ENCODE measurements at places on chromosomes 16 and 17. TPM values are rescaled to one million over a fixed set of nuclear protein-coding genes. Genes with fewer than 3 reads are reported as not detected.
A peak's percentile ranks its signal among the peaks of the same experiment; 100 is the strongest.

Gene MFAP4
- total RNA-seq: 0.13 TPM

GRCh38 chr17:2211661-2212399, 91.8 kb downstream of the SMG6 start:
- no peak for DNase-seq

DNA sequence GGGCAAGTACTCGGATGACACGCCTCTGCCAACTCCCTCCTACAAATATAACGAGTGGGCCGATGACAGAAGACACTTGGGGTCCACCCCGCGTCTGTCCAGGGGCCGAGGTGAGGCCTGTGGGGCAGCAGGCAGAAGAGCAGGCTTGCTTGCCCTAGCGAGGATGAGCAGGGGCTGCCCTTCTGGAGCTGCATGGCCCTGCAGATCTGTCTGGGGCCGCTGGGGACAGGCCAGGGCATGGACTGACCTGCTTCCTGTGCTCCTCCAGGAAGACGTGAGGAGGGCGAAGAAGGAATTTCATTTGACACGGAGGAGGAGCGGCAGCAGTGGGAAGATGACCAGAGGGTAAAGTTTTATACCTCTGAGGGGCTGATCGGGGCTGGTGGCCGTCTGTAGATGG, 5.3 kb downstream of the DHX38 start:
- DNase-seq: no peak

DNA sequence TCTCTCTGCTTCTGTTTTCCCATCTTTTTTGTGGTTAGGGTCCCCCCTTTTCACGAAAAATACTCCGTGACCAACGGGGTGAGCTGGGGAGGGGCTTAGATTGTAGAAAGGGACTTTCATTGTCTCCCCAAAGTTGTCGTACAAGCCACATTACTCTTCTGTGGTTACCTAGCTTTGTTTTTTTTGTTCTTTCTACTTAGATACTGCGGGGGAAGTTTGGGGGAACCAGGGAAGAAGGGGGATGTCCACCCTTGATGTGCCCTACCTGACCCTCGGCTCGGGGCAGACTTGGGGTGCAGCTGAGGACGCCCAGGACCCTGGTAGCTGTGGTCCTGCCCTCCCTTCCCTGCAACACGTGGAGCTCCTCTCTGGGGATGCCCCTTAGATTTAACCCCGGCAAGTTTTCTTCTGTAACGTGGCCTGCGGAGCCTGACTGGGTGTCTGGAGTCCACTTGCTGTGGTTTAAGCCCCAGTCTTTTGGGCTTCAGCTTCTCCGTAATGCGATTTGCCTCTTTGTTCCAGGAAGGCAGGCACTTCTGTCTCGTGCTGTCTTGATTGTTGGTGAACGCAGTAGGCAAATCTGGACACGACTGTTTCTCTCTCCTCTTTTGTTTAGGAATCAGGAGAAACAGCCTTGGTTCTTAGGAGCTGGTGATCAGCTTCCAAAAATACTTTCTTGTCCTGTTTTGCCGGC, 892 bp downstream of the ABCC1 start:
- peak; percentile 51 for DNase-seq

DNA sequence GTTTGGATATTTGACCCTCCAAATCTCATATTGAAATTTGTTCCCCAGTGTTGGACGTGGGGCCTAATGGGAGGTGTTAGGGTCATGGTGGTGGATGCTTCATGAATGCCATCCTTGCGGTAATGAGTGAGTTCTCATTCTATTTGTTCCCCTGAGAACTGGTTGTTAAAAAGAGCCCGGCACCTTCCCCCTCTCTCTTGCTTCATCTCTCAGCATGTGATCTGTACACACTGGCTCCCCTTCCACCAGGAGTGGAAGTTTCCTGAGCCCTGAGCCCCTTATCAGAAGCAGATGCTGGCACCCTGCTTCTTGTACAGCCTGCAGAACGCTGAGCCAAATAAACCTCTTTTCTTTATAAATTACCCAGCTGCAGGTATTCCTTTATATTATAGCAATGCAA, 25.6 kb downstream of the PIK3R6 start:
- DNase-seq: no peak

- DNase-seq: no peak
These were observed 15.9 kb downstream of the HAPSTR1 start for GRCh38 chr16:9107025-9107970.

GRCh38 chr17:43219001-43219400, 7.3 kb downstream of the TMEM106A start:
- DNase-seq: no peak

- DNase-seq: no peak
These were observed 306.7 kb upstream of the XYLT1 start for GRCh38 chr16:17777408-17777863.

GRCh38 chr16:81718637-81719036, 60.5 kb upstream of the PLCG2 start:
- DNase-seq: no peak
